ENCODE measurements at places on chromosomes 5 and 9. TPM values are rescaled to one million over a fixed set of nuclear protein-coding genes. Genes with fewer than 3 reads are reported as not detected.

Gene SLC6A3
- 0.07 TPM for total RNA-seq

Gene TLX3
- not detected for total RNA-seq

Gene ASTN2
- 9.3 TPM for total RNA-seq

Gene PKN3
- 35.0 TPM for total RNA-seq

Gene SPINK9
- not detected for total RNA-seq

Gene KDM3B
- total RNA-seq = 74.8 TPM

DNA sequence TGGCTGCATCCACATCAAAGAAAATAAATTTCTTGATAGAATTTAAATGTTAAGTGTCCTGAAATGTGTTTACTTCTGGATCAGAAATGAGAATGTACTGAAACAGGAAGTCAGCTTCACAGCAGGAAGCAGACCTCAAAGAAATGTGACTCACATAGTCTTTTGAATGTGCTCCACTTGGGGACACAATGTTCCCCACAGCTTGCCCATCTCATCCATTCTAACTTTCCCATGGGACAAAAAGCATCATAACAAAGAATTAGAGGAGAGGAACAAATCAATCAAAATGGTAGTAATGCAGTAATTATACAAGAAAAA, 85.7 kb downstream of the GRAMD2B start:
- DNase-seq = no peak

DNA sequence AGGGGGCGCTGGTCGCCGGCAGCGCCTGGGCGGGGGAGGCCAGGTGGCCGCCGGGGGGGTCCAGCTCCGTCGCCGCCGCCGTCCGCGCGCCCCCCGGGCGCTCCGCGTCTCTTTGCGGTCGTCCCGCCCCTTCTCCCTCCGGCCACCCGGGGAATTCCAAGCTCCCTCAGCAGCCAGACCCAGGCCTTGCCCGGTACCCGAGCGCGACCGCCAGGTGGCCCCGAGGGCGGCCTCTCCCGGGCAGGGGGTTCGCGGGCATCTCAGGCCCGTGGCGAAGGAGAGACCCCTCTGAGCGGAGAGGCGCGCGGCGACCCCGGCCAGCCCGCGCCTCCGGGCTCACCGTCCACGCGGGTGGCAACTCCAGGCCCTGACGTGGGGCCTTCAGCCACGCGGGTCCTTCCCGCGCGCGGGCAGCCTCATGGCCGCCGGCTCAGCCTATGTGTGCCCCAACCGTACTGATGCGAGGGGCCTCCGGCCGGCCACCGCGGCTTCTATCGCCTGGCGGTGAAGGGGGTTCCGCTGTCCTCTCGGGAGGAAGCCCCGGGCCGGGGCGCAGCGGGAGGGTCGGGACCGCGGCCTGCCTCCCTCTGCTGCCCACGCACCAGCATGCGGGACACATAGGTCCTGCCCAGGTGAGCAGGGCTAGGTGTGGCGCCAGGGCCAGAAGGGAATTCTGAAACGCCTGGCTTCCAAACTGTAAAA, 529 bp upstream of the NRARP start:
- peak; percentile 97 for DNase-seq

DNA sequence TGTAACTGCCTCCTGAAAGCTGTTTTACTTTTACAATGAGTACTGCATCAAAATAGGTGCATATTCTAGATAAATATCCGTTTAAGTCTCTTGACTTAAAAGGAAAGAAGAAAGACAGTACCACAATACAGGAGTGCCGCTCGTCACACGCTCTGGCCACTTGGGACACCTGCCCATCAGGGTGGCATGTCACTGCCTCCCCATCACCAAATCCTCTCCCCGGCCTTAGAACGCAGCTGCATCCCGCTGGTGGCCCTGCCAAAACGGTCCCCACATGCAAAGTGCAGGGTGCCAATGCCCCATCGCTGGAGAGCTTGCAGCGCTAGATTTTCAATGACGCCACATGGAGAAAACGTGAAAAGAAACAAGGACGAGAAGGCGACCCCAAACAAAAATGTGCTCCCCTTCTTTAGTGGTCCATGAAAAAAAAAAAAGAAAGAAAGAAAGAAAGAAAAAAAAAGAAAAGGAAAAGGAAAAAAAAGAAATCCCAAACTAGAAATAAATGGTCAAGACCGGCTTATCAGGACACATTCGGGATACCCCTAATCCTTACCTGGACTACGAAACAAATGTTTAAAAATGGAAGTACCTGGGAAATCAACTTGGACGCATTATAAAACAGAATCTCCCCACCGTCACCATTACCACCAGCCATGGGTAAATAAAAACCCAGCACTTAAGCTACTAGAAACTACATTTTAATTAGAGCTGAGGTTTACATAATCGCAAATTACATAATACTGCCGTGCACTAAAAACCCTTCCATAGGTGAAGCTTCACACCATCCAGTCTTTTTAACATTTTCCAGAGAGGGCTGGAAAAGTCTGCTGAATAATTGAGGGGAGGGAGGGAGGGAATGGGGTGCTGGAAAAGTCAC, 1.0 kb downstream of the ANKH start:
- peak; percentile 46 for DNase-seq

DNA sequence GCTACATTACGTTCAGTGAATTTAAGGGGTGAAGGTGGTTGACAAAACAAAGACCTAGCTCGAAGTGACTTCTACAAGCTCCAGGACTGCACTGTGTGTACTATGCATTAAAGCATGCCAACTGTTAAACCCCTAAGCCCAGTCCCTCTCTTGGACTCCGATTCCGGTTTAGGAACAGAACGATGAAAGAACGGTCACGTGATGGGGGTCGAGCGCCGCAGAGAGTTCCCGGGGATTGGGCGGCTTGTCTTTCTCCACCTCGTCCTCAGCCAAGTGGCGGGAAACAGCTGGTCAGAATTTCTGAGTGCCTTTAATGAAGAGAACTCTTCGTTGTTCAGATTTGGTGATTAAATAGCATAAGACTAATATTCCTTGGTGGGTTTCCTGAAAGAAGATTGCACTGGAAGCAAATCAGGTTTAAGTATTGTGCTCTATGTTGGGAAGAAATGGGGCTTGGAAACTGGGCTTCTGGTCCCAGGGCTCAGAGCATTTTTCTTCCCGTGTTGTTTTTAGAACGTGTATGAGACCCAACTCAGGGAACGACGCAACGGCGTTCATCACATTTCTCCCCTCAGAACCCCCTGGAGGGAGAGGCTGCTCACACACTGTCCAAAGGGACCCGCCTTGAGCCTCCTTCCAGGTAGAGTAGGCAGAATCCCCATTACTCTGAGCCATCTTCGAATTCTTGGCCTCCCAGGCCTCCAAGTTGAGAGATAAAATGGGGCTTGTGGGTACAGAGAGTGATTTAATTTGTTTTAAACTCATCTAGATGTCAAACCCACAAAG, 25.3 kb downstream of the IRX2 start:
- DNase-seq = no peak

DNA sequence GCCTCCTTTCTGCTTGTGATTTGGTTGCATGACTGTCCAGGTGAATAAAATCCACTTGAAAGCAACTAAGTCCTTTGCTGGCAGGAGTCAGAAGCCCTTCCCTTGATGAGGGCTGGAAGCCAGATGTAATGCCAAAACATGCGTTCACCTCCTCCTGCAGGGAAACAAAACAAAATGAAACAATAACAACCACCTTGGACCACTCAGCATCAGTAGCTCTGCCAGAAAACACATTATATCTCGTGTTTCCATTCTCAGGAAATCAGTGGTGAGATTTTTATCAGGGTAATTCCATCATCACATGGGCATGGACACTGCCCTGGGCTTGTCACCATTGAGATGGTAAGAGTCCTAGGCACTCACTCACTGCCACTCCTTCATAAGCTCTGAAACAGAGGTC, 350.3 kb upstream of the ACTBL2 start:
- DNase-seq = no peak

DNA sequence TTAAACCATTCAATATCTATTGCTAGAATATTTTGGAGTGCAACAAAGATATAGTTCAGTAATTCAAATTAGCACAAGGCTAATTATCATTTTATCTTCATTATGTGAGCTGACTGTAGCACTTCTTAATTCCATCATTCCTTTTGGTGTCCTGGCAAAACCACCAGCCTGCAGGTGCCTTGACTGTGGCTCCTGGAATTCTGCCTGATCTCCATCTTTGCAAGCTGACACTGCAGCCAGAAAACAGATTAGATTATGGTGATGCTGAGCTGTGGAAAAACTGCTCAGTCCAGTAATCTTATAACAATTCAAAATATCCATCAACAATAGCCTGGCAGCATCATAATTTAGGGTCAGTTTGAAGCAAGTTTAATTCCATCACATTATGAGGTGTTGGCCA, 919.5 kb downstream of the DTWD2 start:
- DNase-seq = no peak

DNA sequence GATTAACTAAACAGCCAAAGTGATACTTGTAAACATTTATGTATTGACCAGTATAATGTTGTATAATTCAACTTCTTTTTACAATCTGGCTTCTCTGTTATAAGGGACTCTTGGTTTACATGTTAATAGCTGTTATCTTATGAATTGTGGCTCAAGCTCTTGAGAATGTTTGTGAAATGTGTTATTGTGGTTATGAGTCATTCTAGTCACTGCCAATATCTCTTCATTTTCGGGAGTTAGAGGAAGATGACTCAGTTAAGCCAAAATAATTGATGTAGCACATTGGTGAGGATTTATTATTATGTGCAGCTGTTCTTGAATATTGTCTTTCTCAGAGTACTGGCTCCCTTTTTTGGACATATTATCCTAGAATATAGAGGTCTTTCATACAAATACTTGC, 655.2 kb upstream of the RIOK2 start:
- DNase-seq = no peak

DNA sequence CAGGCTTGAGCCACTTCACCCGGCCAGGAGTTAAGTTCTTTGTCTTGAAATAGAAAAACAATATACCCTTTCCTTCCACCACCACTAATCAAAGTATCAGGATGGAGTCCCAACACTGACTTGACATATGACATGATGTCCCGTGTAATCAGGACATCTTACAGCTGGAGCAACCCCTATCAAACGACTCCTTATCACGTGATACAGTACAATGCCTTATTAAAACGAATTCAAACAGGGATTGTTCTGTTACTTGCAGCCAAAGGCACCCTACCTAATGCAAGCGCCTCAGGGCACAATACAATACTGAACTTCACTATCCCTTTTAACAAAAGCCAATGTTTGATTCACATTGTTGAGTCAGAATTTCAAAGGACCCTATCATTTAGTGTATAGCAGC, 261.3 kb downstream of the SLIT3 start:
- no peak for DNase-seq

DNA sequence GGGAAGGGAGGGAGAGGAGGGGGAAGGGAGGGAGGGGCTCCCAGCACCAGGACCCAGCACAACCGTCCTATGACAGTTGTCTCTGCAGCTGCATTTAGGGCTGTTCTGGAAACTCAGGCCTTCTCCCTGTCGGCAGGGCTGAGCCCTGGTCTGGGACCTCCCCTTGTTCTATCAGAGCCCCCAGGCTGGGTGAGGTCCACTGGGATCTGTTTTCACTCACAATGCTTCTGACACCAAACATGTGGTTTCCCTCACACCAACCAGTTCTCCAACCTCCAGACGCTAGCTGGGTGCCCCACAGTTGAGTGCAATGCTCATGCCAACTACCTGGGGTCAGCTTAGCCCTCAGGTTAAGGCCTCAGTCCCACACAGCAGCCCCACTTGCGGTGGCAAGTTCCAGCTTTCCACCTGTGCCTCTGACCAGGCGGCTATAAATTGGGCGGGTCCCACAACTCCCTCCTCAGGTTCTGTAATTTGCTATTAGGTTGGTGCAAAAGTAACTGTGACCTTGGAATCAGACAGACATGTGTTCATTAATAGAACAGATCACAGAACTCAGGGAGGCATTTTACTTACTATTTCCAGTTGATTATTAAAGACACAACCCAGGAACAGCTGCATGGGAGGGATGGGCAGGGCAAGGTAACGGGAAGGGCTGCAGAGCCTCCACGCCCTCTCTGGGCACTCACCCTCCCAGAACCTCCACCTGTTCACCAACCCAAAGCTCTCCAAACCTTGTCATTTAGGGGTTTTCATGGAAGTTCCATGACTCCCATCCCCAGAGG, 13.5 kb downstream of the ADAMTS2 start:
- no peak for DNase-seq

DNA sequence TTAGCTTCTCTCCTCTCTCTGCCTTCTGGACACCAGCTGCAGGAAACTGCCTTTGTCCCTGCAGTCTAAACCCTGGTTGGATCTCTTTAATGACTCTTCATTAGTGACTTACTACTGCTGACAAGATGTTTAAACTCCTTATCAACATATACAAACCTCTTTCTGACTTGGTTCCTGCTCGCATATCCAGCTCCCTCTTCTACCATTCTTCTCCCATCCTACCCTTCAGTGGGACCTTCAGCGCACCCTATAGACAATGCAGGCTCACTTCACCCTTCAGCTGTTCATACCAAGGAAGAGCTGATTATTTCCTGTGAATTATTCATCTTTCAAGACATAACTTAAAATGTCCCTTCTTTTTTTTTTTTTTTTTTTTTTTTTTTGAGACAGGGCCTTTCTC, 436.5 kb downstream of the KIAA0825 start:
- no peak for DNase-seq

- peak; percentile 84 for DNase-seq
Observed at GRCh38 chr5:140113180-140113698, 670 bp upstream of the PURA start.

DNA sequence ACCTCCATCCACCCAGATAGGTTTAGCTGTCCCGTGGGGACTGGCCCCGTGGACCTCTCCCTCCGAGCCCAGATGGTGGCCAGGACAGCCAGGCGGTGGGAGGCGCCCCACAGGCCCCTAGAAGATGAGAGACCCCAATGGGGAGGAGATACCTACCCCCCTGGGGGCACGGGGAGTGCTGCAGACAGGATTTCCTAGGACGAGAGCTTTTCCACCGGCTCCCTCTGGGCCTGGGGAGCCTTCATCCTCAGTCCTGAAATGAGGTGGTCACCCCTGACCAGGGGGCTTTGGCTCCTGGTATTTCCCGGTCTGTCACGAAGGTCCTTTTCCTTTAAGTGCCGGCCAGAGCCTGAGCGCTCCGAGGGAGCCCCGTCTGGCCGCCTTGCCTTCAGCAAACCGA, 46.8 kb downstream of the MRPL36 start:
- DNase-seq = peak; percentile 56

DNA sequence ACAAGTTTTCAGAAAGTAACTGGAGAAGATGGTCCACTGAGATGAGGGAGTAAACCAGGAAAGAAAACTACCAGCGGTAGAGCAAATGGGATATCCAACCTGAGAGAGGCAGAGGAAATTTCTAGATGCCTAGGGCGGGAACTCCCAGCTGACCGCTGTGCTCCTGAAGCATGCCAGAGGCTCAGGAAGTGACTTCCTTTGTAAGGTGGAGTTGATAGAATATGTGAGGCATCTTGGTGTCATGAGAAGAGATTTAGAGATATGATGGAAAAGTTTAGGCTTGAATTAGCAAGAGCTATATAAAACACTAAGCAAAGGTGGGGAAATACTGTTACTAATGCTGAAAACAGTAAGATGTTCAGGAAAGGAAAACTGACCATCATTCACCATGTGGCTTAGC, 124.1 kb downstream of the C9orf152 start:
- no peak for DNase-seq

GRCh38 chr9:134738869-134739659, 97.5 kb downstream of the COL5A1 start:
- peak; percentile 98 for DNase-seq

GRCh38 chr9:93148721-93149120, 14.7 kb upstream of the NINJ1 start:
- no peak for DNase-seq

All from H7 (cell line).